ENCODE measurements at places on chromosomes 3 and 15. TPM values are rescaled to one million over a fixed set of nuclear protein-coding genes. Genes with fewer than 3 reads are reported as not detected.

IQCF5 gene
- not detected for total RNA-seq

C2CD4B gene
- total RNA-seq = 0.74 TPM

AQP9 gene
- not detected for total RNA-seq

SYNPR gene
- total RNA-seq = not detected

GOLGA6L4 gene
- 5.1 TPM for total RNA-seq

NMNAT3 gene
- total RNA-seq = 1.5 TPM

- no peaks in the 10 kb centered on the region for H3K4me1 ChIP-seq
- H3K36me3 ChIP-seq = no peaks in the 10 kb centered on the region
- no peak overlapping the region for H3K4me3 ChIP-seq
- no peak overlapping the region for H3K27ac ChIP-seq
- no peak for DNase-seq
- H3K27me3 ChIP-seq = peaks cover 4% of the 10 kb centered on the region
These were observed 319.2 kb downstream of the FGF12 start for GRCh38 chr3:192408007-192408646.

DNA sequence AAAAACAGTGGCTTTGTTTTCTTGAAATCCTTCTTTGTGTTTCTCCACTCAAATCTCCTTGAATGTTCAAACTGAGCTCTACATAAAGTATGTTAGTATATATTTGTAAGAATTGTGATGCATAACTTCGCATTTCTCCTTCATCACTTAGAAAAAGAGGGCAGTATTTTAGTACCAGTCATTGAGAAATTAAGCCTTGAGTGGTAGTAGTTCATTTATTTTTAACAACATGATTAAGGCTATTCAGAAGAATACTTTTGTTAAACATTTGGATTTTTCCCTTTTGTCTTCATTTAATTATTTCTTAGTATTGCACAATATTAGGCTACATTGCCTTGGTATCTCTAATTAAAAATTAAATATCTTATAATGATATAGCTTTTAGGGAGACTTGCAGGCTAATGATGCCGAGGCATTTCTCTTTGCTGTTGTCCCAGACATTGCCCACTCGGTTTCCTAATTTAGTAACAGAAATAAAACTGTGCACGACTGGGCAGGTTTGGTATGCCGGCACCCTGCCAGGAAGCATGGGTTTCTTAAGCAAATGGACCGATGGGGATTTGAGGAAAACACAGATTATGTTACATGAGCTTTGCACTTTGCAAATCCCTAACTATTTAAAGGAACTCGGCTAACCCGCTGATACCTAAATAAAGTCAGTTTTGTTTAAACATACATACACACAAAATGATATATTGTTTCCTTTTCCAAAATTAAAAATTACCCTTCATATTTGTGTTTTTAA, 54.7 kb downstream of the LRRC28 start:
- H3K36me3 ChIP-seq = no peaks in the 10 kb centered on the region
- no peaks in the 10 kb centered on the region for H3K4me1 ChIP-seq
- no peak overlapping the region for H3K4me3 ChIP-seq

- no peak overlapping the region for H3K4me3 ChIP-seq
- H3K27me3 ChIP-seq = no peaks in the 10 kb centered on the region
- DNase-seq = no peak
- no peaks in the 10 kb centered on the region for H3K36me3 ChIP-seq
- H3K4me1 ChIP-seq = no peaks in the 10 kb centered on the region
- H3K27ac ChIP-seq = no peak overlapping the region
These were observed 166.7 kb downstream of the FAM43A start for GRCh38 chr3:194852345-194852744.

- no peak overlapping the region for H3K4me3 ChIP-seq
- no peaks in the 10 kb centered on the region for H3K4me1 ChIP-seq
- H3K36me3 ChIP-seq = no peaks in the 10 kb centered on the region
- no peak for DNase-seq
- peaks cover 2% of the 10 kb centered on the region for H3K27me3 ChIP-seq
These were observed 47.0 kb upstream of the TFG start for GRCh38 chr3:100662113-100662823.

DNA sequence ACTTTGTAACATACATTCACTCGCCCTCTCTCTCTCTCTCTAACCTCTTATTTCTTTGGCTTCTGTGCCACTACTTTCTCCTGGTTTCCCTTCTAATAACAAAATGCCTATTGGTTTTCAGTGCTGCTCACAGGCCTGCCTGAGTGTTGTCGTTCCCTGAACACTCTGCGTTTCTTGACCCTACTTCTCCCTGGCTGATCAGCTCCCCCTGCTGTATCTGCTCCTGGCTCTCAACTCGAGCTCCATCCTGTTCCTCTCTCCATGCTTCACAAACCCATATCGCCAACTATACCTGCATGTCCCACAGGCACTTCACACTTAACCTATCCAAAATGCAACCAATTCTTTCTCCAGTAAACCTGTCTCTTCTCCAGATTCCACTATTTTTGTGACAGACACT, 111.4 kb downstream of the OPA1 start:
- H3K4me3 ChIP-seq = no peak overlapping the region
- DNase-seq = no peak
- H3K27ac ChIP-seq = no peak overlapping the region
- H3K4me1 ChIP-seq = no peaks in the 10 kb centered on the region
- no peaks in the 10 kb centered on the region for H3K27me3 ChIP-seq

- H3K4me3 ChIP-seq = peak overlapping the region; percentile 89
- H3K36me3 ChIP-seq = no peaks in the 10 kb centered on the region
- no peaks in the 10 kb centered on the region for H3K27me3 ChIP-seq
- peak overlapping the region; percentile 65 for H3K27ac ChIP-seq
- peak; percentile 27 for DNase-seq
These were observed 1.4 kb downstream of the CD200R1 start for GRCh38 chr3:112973325-112974177.

- DNase-seq = no peak
- H3K36me3 ChIP-seq = no peaks in the 10 kb centered on the region
- H3K27me3 ChIP-seq = peaks cover 7% of the 10 kb centered on the region
- H3K27ac ChIP-seq = no peak overlapping the region
- no peak overlapping the region for H3K4me3 ChIP-seq
These were observed 4.3 kb downstream of the RBP1 start for GRCh38 chr3:139534992-139535879.

DNA sequence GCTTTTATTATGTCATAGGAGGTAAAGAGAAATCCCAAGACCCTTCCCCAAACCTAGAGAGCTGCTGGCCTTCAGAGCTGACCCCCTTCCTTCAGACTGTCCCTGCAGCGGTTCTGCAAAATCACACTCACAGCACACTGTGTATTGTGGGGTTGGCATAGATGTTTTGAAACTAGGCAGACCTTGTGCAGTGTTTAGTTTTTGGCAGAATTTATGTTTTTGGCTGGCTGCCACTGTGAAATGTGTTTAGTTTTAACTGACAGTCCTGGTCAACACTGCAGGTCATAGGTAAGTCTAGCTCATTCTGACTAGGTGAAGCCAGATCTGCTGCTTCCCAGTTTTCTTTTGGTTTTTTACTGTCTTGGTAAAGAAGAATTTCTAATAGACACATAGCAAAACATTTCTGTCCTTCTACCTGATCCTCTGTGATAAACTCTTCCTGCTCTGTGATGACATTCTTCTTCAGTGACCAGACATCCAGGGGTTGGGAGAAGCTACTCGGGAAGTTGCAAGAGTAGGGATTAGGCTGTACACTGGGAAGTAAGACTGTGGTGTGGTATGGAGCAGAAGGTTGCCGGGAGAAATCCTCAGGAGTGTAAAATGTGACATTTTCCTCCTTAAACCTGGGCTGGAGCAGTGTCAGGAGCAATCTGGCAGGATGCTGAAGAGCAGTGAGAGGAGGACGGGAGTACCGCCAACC, 209.6 kb upstream of the MCTP2 start:
- H3K36me3 ChIP-seq = no peaks in the 10 kb centered on the region
- no peak overlapping the region for H3K4me3 ChIP-seq
- H3K4me1 ChIP-seq = no peaks in the 10 kb centered on the region

- no peaks in the 10 kb centered on the region for H3K4me1 ChIP-seq
- no peaks in the 10 kb centered on the region for H3K36me3 ChIP-seq
- DNase-seq = no peak
- H3K4me3 ChIP-seq = no peak overlapping the region
- H3K27me3 ChIP-seq = no peaks in the 10 kb centered on the region
These were observed 1296.3 kb upstream of the CADM2 start for GRCh38 chr3:83662381-83662960.

DNA sequence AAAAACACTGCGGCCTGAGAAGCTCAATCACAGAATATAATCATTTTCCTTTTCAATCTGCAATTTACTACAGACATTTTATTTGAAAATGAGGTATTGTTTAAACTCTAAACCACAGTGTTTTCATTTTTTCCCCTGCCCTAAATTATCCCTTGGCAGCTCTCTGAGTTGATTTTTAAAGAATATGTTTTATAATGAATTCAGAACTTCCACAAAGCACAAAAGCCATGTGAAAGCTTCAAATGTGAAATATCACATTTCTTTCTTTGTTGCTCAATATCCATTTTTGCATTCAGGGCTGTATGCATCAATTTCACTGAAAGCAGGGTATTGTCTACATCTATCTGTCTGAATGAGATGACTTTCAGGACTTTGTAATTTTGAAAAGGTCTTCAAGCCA, 813.6 kb upstream of the ALCAM start:
- H3K36me3 ChIP-seq = no peaks in the 10 kb centered on the region
- no peak overlapping the region for H3K4me3 ChIP-seq
- no peak for DNase-seq
- H3K4me1 ChIP-seq = no peaks in the 10 kb centered on the region
- H3K27me3 ChIP-seq = no peaks in the 10 kb centered on the region
- no peak overlapping the region for H3K27ac ChIP-seq

DNA sequence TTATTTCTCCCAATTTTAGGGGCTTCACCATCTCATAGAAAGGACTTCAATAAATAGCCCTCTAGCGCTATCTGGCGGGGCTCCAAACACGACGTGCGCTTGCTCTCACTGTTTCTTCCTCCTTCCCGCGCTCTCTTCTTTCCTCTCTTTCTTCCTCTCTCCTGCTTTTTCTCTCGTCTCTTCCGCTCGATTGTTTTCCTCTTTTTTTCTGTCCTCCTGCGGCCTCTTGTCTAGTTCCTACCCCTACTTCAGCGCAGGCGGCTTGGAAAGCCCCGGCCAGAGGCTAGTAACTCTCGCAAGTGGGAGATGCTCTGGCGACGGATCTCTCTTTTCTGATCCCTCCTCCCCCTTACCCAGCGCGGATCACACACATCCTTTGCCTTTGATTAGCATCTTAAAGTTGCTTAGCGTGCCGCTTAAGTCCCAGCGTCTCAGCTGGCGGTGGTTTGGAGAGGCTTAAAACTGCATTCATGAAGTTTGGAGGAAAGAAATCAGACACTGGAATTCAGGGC, 6.2 kb upstream of the MEIS2 start:
- H3K36me3 ChIP-seq = no peaks in the 10 kb centered on the region
- no peak for DNase-seq
- no peak overlapping the region for H3K27ac ChIP-seq
- peaks cover 66% of the 10 kb centered on the region for H3K27me3 ChIP-seq

- no peak for DNase-seq
- H3K4me3 ChIP-seq = no peak overlapping the region
- H3K27ac ChIP-seq = no peak overlapping the region
- H3K27me3 ChIP-seq = no peaks in the 10 kb centered on the region
- no peaks in the 10 kb centered on the region for H3K36me3 ChIP-seq
- no peaks in the 10 kb centered on the region for H3K4me1 ChIP-seq
These were observed 83.7 kb upstream of the THRB start for GRCh38 chr3:24578324-24578723.

- peak overlapping the region; percentile 72 for H3K4me3 ChIP-seq
- H3K36me3 ChIP-seq = peaks cover 22% of the 10 kb centered on the region
- peak; percentile 8 for DNase-seq
- H3K27ac ChIP-seq = peak overlapping the region; percentile 92
- H3K27me3 ChIP-seq = no peaks in the 10 kb centered on the region
These were observed 736 bp downstream of the IREB2 start for GRCh38 chr15:78438619-78439285.

DNA sequence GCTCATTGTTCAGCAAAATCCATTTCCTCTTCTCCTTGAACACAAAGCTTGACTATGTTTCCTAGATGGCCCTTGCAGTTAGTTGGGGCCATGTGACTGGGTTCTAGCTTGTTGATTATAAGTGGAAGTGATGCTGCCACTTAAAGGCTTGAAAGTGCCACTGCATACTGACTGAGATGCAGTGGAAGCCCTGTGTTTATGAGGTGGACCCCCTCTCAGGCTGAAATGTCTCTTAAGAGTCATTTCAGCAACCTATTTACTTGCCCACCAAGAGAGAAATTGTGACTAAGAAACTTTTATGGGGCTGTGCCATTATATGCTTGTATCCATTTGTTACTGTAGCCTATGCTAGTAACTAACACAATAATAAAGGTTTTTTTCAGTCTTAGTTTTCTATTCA, 8.4 kb upstream of the ANP32A start:
- H3K27ac ChIP-seq = no peak overlapping the region
- DNase-seq = peak; percentile 36
- H3K4me1 ChIP-seq = peaks cover 3% of the 10 kb centered on the region
- no peaks in the 10 kb centered on the region for H3K27me3 ChIP-seq

DNA sequence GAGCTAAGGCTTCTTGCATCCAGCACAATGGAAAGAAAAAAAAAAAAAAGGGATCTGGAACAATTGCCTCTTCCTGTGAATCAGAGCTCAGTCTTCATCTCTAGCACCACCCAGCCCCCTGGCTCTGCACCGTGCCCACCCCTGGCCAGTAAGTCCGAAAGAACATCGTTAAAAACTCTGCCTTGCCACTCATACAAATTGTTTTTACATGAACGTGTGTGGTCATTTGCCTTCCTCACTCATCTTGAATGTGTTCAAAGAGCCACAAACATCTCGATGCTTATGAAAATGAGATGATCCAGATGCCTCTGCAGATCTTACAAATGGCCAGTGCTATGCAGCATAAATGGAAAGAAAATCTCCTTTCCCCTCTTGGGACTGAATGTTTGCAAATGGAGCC, 400.0 kb upstream of the PPP2R3A start:
- no peaks in the 10 kb centered on the region for H3K27me3 ChIP-seq
- H3K4me3 ChIP-seq = no peak overlapping the region
- no peaks in the 10 kb centered on the region for H3K4me1 ChIP-seq
- DNase-seq = no peak

GRCh38 chr3:18729671-18730070, 304.5 kb upstream of the SATB1 start:
- no peaks in the 10 kb centered on the region for H3K27me3 ChIP-seq
- peaks cover 23% of the 10 kb centered on the region for H3K4me1 ChIP-seq
- DNase-seq = no peak
- H3K36me3 ChIP-seq = no peaks in the 10 kb centered on the region
- no peak overlapping the region for H3K4me3 ChIP-seq

DNA sequence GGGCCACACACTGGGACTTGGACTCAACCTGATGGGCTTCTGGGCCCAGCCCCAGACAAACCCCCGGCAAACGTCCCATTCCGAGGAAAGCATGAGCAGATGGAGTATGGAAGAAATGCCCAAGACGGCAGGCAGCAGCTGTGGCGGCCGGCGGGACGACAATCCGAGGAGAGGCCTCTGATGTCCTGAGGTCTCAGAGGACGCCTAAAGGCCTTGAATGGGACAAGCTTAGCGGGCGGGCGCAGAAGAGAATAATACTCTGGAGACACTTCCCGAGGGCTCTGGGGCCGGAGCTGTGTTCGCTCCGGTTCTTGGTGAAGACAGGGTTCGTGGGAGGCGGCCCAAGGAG, 482 bp upstream of the OGG1 start:
- H3K4me1 ChIP-seq = peaks cover 27% of the 10 kb centered on the region
- H3K27ac ChIP-seq = peak overlapping the region; percentile 76
- no peaks in the 10 kb centered on the region for H3K27me3 ChIP-seq
- peak overlapping the region; percentile 91 for H3K4me3 ChIP-seq
- no peak for DNase-seq

Data from CD4-positive, CD25-positive, alpha-beta regulatory T cell (primary cell).